ENCODE measurements at places on chromosomes 7 and 10.

DNA sequence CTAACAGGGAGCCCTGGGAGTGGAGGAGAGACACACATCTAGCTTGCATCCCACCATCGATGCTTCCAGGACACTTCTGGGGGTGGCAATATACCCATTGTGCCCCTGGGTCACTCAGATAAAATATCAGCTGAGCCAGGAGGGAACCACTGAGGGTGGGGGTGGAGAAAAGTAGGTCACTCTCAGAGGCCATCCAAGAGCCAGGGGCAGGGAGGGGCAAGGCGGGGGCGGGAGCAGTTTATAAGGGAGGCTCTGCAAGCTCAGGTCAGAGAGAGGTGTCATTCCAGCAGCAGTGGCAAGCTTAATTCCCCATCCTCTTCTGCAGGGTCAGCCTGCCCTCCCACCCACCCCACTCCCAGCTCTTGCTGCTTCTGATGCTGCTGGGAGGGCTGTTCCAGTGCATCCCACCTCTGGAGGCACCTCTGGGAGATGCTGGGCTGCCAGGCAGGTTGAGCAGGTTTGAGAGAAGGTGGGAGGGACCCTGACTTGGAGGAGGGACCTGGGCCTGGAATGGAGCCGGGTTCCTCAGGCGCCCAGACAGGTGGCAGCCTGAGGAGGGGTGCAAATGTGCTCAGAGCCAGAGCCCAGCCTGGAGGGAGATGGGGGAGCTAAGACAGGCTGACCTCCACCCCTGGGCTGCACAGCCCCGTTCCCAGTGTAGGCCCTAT, 20.1 kb upstream of the TLX1 start:
- no peak for DNase-seq

- DNase-seq: no peak
Measured at GRCh38 chr10:107081644-107082043, 82.9 kb downstream of the SORCS1 start.

DNA sequence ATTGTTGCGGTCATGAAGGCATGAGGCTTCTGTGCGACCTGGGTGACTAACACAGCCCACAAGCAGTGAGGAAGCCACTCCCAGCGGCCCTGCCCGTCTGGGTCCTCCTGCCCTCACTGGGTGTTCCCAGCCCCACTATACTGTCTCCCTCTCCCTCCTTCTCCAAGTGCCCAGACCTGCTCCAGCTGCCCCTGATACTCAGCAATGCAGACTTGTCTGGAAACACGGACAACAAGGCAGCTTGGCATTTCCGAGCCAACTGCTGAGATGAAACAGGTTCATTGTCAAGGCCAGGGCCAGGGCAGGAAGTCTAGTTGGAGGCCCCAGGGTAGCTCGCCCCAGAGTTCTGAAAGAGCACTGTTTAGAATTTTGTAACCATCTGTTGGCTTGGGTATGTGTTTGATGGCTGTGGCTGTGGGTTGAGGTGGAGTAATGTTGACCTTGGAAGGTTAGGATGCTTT, 95.7 kb downstream of the RBM20 start:
- no peak for DNase-seq

DNA sequence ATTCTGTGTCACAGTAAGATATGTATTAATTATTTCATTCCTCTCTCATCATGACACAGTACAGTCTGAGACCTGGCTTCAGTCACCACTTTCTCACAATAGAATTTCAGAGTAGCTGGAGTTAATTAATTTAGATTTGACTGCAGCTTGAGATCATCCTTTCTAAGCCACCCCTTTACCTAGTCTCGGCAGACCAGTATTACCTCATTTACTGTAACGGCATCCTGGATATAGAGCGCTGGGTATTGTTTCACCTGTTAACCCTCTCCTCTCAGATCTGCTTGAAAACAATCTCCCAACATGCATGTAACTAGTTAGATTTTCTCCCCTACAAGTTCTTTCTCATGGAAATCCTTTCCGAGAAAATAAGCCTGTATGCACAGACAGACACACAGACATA, 1057.5 kb downstream of the GATA3 start:
- no peak for DNase-seq

GRCh38 chr10:113916053-113916452, 61.6 kb downstream of the NHLRC2 start:
- DNase-seq: no peak

DNA sequence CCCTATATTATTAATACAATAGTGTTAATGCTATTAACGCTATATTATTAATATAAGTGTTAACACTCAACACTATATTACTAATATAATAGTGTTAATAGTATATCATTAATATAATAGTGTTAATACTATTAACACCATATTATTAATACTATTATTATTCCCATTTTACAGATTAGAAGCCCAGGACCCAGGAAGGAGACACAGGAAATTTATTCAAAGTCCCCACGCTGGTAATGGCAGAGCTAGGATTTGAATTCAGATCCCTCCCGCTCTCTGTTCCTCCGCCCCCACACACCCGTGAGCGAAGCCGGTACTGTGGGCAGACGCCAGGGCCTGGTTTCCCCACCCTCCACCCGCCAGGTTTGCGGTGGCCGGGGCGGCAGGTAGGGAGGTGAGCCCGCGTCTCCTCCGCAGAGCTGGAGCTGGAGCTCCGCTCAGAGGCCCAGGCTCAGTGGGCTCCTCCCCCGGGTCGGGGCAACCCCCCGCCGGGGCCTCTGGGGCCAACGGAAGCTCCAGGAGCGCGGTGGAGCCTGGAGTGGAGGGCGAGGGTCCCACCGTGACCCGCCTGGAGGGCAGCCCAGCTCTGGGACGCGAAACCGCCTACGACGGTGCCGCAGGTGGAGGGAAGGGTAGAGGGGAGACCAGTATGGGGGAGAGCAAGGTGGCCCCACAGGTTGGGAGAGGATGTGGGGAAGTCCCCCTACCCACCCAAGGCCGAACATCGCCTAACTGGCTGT, at the start of gene TMEM225B:
Gene TMEM225B, plus strand, starts transcription at position 506 of the 740 bp plus-strand sequence. CDS start 6,122 bp downstream, outside the sequence.
- no peak for DNase-seq

DNA sequence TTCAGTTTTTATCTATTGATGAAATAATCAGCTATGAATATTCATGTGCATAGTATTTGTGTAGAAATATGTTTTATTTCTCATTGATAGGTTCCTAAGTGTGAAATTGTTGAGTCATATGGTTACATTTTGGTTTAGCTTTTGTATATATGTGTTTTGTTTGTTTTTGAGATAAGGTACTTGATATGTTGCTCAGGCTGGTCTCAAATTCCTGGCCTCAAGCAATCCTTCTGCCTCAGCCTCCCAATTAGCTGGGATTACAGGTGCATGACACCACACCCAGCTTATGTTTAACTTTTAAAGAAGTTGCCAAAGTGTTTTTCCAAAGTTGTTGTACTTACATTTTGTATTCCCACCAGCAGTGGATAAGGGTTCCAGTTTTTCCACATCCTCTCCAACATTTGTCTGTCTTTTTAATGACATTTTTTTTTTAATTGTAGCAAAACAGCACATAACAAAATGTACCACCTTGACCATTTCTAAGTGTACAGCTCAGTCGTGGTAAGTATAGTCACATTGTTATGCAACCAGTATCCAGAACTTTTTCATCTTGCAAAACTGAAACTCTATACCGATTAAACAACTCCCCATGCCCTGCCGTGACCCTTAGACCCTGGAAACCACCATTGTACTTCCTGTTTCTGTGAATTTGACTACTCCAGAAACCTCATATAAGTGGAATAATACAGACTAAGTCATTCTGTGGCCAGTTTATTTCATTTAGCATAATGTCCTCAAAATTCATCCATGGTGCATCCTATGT, 12.6 kb upstream of the UBE2D1 start:
- DNase-seq: no peak

DNA sequence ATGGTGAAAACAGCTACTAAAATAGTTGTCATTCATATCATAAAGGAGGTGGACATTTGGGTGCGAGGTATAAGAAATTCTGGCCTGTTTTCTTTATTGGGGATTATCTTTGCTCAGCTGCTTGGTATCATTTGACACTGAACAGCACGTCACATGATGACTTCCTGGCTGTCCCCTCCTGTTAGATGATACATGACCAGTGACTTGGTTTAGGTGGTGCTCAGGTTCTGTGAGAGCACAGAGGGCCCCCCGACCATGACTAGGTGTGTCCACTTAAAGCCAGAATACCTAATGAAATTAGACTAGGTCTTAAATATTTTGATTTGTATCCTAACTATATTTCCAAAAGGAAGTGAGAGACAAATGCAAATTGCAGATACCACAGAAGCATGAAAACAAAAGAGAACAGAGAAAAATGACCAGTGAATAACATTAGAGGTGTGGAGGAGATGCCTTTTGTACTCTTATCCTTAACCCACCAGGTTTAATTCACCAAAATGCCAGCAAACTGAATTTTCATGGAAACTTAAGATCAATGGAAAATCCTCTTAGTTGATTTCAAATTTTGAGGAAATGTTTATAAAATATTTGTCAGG, 50.6 kb upstream of the GJD4 start:
- DNase-seq: no peak

DNA sequence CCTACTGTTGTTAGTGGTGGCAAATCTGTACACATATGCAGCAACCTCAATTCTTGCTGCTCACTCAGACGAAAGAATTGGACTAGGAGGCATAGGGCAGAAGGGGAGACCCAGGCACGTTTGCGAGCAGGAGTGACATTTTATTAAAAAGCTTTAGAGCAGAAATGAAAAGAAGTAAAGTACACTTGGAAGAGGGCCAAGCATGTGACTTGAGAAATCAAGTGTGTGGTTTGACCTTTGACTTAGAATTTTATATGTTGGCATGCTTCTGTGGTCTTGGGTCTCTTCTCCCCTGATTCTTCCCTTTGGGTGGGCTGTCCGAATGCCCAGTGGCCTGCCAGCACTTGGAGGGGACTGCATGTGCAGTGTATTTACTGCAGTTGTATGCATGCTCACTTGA, 205.5 kb upstream of the SEMA3D start:
- no peak for DNase-seq

DNA sequence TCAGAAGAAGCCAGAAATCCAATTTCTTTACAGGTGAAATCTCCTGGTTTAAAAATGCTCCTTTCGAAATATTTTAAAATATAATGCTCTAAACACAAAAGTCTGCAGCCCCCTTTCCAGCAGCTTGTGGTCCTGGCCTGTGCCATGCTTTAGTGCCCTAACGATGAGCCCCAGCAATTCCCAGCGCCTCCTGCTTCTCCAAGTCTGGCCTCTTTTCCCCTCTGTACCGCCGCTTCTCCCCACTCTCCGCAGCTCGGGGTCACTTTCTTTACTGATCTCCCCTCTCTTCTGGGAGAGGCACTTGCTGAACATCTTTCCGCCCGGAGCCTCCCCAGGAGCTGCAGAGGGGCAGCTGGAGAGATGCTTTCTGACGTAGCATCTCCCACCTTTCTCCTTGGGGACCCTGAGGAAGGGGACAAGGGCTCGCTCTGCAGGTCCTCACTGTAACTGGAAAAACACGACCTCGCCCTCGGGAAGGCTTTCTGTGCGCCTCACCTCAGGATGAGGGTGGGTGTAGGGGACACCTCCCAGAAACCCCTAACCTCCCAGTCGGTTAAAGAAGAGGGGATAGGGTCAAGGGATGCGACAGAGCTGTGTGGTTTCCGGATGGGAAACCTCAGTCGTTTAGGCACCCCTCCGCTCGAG, 565 bp upstream of the INA start:
- no peak for DNase-seq

- DNase-seq: no peak
Measured at GRCh38 chr10:50595785-50596184, 28.0 kb downstream of the SGMS1 start.

DNA sequence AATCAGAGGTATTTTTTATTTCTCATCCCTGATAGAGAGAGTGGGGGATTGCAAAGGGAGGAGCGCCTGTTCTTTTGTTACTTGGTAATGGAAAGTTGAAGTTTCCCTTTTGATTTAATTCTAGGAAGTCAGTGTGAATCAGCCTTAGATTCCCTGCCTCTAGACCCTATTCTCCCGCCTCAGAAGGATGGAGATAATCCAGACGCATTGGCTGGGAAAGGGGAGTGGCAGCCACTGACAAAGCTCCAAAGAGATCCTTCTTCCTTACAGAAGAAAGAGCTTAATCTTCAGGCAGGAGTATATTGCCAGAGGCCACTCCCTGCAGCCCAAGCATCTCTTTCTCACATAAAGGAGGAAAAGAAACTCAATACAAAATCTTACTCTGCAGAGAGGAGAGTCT, 122.3 kb upstream of the GALNT17 start:
- DNase-seq: no peak

DNA sequence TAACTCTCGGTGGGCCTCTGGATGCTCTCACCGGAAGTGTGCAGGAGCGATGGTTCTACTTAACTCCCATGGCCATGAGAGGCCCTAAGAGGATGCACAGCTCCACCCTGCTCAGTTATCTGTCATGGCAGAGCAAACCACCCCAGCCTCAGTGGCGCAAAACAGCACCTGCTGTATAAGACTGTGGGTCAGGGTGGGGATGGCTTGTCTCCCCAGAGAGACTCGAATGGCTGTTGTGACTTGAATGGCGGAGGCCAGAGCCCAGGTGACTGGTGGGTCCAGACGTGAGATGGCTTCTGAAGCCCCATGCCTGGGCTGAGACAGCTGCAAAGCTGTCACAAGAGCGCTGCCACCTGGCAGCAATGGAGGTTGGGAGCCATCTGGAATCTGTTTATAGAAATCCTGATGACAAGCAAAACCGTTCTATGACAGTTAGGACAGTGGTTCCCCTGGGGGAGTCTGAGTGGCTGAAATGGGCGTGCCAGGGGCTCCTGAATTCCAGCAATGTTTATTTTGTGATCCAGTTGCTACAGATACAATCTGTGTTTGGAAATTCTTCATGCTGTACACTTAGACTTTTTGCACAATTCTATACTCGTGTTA, 490.5 kb downstream of the TCERG1L start:
- DNase-seq: no peak

DNA sequence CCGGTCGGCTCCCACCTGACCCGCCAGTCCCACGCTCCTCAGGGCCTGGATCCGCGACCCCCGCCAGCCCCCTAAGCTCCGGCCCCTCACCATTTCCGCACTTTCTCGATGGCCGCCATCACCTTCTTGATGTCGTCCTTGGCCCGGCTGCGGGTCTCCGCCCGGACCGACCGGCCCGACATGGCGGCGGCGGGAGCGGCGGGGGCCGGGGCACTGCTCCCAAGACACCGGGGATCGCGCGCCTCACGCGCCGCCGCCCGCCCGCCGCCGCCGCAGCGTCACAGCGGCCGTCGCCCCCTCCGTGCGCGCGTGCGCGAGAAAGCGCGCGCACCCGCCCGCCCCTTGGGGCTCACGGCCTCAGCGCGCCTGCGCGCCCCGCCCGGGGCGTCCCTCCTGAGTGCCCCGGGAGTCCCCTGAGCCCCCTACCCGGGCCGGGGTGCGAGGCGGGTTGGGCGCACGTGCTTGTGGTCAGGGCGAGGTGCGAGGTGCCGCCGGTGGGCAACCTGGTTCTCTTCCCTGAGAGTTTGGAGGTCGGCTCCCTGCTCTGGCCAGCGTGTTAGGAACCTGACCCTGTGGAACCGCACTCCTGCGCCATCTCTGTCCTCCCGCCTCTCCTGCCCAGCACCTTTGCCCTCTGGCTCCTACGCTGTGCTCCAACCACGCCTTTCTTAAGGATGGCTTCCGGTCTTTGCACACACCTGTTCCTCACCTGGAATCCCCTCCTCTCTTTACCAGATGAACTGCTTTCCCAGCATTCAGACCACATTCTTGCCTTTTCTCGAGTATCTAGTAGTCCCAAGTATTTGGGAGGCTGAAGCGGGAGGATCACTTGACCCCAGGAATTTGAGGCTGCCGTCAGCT, at the start of gene BCL7B:
Gene BCL7B, minus strand, starts transcription at position 294 of the 861 bp plus-strand sequence. Its CDS starts 112 bp downstream, at position 182.
- peak; percentile 75 for DNase-seq

- no peak for DNase-seq
Measured at GRCh38 chr7:134779741-134780065, 269 bp downstream of the CALD1 start.
